Psoas muscle (tissue), 8 donors: ENCODE measurements at places on chromosomes 2 and 18.

DNA sequence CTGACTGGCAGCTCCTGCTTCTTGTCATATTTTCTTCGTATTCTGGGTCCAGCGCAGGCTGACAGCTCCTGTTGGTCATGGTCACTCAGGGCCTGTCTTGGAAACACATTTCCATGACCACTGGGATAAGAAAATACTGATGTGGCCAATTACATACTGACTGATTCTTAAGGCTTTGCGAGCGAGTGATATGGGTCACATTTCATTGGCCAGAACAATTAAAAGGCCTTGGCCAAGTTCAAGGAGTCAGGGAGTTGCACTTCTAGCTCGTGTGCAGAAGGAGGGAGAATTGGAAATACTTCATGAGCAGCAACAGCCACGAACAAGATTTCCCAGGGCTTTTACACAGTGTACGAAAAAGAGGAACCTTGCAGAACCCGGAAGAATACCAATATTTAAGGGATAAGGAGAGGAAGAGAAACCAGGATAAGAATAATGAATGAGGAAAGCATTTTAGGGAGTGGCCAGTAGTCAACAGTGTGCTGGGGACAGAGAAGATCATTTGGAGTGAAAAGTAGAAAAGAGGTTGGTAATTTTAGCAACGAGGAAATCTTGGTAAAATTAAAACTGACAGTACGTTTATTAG lies 149.5 kb downstream of the ATP9B start:
- no peak for DNase-seq

DNA sequence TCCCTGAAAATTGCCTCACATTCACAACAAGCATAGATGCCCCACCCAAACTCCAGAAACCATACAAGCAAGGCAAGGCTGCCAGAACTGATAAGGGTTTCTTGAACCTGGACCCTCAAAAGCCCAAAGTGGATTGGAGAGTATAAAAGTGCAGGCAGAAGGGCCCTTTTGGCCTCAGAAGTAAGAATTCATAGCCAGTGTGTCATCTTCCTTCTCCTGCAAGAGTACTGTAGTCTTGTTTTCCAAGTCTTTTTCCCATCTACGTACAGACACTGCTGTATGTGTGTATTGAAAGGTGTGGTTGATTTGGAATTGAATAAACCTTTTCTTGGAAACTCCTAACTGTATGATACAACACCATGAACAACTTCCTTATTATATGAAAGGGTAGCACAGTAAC lies 46.8 kb downstream of the ZC3H15 start:
- DNase-seq = no peak

GRCh38 chr2:120802158-120802557 lies 66.5 kb downstream of the GLI2 start:
- no peak for DNase-seq

GRCh38 chr2:191105082-191105481 lies 45.7 kb downstream of the STAT4 start:
- DNase-seq = no peak

DNA sequence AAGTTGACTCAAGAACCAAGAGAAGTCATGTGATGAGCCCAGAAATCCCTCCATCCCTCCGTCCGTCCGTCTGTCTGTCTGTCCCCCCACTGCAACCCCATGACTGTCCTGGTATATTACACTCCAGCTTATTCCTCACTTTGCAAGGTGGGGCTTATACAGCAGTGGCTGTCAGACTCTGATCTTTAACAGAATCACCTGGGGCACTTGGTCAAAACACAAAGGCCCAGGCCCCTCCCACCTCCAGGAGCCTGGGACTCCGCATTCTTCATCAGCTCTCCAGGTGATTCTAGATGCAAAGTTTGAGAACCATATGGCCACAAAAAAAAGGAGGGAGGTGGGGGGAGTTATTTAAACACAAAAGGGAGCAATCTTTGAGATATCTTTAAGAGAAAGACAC lies 61.4 kb downstream of the MYO5B start:
- no peak for DNase-seq

GRCh38 chr2:215479536-215480240 lies 43.8 kb upstream of the FN1 start:
- DNase-seq = no peak

- DNase-seq = no peak
Observed at GRCh38 chr2:45269149-45269793, 260.0 kb upstream of the SIX2 start.

- DNase-seq = no peak
Observed at GRCh38 chr18:24669015-24669414, 208.6 kb downstream of the HRH4 start.

GRCh38 chr2:8488001-8488738 lies 193.7 kb upstream of the ID2 start:
- DNase-seq = no peak
